ENCODE measurements at places on chromosomes 7 and 10. TPM values are rescaled to one million over a fixed set of nuclear protein-coding genes. Genes with fewer than 3 reads are reported as not detected.

Gene TMEM213
- total RNA-seq = not detected

Gene PNLIPRP2
- not detected for total RNA-seq

- no peak for DNase-seq
- H3K27me3 ChIP-seq = peaks cover 31% of the 10 kb centered on the region
- H3K4me3 ChIP-seq = no peak overlapping the region
- H3K27ac ChIP-seq = no peak overlapping the region
- H3K4me1 ChIP-seq = no peaks in the 10 kb centered on the region
Measured at GRCh38 chr10:45209888-45210287, 105.5 kb downstream of the OR13A1 start.

DNA sequence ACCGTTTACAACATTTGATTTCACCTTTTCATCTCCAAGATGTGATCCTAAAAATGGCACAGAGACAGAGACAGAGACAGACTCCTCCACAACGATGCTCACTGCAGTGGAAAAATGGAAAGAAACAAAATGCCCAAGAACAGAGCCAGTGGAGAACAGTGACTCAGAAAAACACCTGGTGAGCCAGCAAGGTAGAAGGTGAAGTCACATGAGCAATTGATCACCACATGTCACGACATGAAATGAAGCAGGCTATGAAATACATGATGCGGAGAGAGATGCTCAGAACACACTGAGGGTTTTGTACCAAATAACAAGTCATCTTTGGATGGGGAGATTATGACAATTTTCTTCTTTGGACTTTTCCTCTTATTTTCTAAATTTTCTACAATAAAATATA lies 3.5 kb downstream of the MSMB start:
- no peak overlapping the region for H3K4me3 ChIP-seq
- no peak overlapping the region for H3K27ac ChIP-seq
- no peaks in the 10 kb centered on the region for H3K4me1 ChIP-seq
- H3K36me3 ChIP-seq = no peaks in the 10 kb centered on the region

DNA sequence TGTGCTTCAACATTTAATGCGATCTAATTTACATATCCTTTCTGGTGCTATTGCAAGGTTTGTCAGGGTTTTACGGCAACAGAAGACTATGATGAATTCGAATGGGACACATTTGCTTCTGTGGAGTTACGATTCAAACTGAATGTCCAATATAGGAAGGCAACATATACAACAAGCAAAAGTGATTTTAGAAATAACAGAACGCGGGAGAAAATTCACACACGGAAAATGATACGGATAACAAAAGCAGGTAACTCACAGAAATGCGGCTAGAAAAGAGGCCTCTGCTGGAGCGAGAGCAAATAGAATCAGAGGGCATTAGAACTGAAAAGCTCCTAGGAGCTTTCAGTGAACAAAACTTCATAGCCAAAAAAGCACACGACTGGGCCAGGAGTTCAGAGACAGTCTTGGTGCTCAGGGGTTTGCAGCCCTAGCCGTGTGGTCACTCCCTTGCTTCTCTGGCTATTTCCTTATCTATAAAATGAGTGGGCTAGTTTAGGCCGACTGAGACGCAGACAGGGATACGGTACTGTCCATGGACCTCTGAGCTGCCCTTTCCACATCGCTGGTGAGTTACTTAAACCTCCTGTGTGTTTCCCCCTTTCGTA lies 557 bp upstream of the TAX1BP1 start:
- H3K27me3 ChIP-seq = peaks cover 10% of the 10 kb centered on the region
- no peak for DNase-seq
- peak overlapping the region; percentile 88 for H3K4me3 ChIP-seq
- no peaks in the 10 kb centered on the region for H3K36me3 ChIP-seq
- H3K4me1 ChIP-seq = peaks cover 34% of the 10 kb centered on the region
- H3K27ac ChIP-seq = peak overlapping the region; percentile 98

DNA sequence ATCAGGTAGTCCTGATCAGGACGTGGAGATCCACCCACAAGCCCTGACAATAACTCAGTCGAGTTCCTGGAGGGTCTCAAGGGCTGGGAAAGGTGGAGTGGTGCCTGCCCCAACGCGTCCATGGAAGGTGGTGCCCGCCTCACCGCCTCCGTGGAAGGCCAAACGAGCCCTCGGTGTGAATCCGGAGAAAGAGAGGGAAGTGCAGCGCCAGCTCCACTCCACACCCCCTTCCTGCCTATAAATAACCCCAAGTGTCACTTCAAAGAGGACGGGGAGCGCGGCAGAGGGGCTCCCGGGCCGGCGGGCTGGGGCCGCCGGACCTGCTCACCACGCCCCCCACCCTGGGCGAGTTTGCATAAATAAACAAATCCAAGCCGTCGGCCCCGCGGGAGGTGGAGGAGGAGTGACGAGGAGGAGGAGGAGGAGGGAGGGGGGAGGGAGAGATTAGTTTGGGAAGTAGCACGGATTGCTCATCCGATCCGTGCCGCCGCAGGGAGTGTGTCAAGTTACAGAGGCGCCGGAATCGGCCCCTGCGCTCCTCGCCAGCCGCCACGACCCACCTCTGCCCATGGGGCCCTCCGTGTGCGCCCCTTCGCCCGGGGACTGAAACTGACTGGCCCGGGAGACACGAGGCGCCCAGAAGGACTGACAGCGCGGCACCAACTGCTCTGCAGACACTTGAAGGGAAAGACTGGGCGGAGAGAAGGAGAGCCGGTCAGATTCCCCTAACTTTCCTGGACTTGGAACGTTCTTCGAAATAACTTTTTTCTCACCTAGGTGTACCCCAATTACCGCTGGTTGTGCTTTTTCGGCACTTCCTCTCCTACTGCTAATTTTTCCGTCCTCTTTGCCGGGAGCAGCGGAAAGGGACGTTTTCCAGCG lies at the start of gene COL13A1:
COL13A1 (plus strand) TSS at position 473 of the 882 bp plus-strand sequence. CDS start 518 bp downstream, outside the sequence.
- H3K36me3 ChIP-seq = no peaks in the 10 kb centered on the region
- H3K4me3 ChIP-seq = peak within 1 kb of the TSS; percentile 70
- peaks cover 11% of the 10 kb centered on the region for H3K4me1 ChIP-seq
- no peak within 1 kb of the TSS for H3K27ac ChIP-seq
- H3K27me3 ChIP-seq = peaks cover 31% of the 10 kb centered on the region
- peak; percentile 57 for DNase-seq

DNA sequence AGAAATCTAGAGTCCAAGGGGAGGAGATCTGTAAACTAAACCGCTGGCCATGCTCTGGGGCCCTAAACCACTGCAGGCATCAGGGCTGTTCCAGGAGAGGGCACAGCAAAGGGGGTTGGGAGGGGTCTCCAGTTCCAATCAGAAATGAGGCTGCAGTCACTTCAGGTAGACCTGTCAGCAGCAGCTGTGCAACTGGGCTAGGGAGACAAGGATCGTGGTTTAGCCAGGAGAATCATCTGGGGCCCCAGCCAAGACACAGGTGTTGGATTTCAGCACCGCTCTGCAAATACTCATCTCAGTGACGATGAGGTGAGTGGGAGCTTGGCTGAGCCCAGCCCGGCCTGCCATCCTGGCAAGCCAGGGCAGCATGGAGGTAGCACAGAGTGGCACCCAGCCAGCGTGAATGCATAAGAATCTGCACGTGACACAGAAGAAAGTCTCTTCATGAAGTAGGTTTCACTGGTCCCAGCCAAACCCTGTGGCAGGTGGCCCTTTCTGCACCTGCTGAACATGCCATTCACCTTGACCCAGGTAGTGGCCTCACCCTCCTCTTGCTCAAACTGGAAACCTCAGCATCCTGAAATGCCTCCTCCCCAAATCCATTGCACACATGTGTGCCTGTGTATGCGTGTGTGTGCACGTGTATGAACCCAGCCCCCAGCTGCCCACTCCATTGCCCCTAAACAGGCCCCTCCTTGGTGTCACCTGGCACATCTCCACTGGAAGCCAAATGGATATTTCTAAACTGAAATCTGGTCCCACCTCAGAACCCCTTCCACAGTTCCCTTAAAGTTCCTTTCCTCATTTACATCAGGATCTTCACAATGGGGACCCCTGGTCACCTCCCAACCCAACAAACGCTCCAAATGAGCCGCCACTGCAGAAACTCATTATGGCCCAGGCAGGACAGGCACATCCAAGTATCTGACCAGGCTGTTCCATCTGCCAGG lies 9.6 kb downstream of the GPRIN2 start:
- H3K4me3 ChIP-seq = no peak overlapping the region
- no peaks in the 10 kb centered on the region for H3K36me3 ChIP-seq
- DNase-seq = peak; percentile 57
- H3K27me3 ChIP-seq = peaks cover 15% of the 10 kb centered on the region
- no peak overlapping the region for H3K27ac ChIP-seq
- no peaks in the 10 kb centered on the region for H3K4me1 ChIP-seq

DNA sequence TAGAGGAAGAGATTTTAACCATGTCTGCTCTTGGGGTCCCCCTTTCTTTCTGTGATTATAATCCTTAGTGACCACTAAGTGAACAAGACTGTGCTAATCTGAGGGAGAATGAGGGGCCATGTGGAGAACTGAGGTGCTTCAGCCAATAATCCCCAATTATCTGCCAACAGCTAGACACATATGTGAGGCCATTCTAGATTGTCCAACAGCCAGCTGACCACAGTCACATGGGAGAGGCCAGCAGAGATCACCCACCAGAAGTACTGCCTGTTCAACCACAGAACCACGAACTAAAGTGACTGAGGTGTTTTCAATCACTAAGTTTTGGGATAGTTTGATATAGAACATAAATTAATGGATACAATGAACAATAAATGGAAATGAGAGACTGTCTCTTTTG lies 74.3 kb downstream of the SEMA3E start:
- no peak overlapping the region for H3K4me3 ChIP-seq
- no peaks in the 10 kb centered on the region for H3K4me1 ChIP-seq
- H3K27ac ChIP-seq = no peak overlapping the region
- no peaks in the 10 kb centered on the region for H3K27me3 ChIP-seq

All from natural killer cell treated with Interleukin-12 subunit alpha and Interleukin-12 subunit beta and Interleukin-15 and Interleukin-18, amount 100 ng/mL, for 72 hours (primary cell).